GOT3 (cell line): ENCODE measurements at places on chromosomes 11 and 22.

GRCh38 chr22:49728570-49729271 lies 99.0 kb downstream of the BRD1 start:
- DNase-seq, result no peak

DNA sequence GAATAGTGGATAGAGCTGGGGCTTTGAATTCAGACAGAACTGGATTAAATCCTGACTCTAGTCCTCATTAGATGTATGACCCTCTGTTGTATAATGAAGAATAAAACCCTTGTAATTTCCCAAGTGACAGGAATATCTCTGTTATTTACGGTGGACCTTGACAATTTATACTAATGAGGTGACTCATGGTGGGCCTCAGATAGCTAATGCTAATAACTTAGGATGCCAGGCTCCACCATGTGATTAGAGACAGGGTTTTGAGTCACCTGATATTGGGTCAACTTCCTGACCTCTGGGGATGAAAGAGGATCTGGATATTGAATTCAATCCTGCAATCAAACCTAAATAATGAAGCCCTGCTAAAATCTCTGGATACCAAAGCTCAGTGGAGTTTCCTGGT lies 33.6 kb downstream of the OSBP start:
- no peak for DNase-seq

DNA sequence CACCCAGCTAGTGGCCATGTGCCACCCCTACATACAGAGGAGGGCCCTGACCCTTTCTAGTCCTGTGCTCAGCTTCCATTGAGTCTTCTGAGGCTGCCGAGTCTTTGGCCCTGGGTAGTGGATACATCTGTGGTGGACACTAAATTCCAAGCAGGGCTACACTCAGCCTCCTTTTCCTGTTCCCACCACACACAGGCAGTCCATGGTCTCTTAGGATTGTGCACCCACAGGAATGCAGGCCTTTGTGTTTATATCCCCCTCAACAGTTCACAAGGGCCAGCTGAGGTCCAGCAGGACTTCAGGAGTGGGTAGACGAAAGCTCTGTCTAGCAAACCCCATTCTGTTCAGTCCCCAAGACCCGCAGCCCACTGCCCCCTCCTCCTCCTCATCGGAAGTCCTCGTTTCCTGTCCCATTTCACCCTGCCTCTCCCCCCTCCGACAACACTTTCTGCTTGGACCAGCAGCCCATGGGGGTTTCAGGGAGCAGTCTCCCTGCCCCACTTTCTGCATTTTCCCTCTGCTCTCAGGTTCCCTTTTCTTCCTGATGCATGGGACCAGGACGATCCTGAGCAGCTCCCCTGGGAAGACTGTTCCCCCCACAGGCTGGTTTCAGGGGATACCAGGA lies 91.8 kb downstream of the SWAP70 start:
- no peak for DNase-seq

DNA sequence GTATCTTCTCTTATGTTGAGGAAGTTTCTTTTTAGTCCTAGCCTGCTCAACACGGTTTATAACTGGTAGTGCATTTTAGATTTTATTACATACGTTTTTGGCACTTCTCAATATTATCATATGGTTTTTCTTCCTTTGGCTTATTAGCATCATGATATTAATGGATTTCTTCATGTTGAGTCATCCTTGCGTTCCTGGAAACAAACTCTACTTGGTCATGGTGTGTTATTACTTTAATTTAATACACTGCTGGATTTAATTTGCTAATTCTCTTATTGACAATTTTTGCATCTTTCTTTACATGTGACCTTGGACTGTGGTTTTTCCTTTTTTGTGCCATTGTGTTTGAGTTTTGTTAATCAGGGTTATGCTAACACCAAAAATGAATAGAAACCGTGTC lies 20.5 kb downstream of the IGF2 start:
- DNase-seq, result no peak

GRCh38 chr11:97742717-97743116 lies 1278.0 kb upstream of the CNTN5 start:
- no peak for DNase-seq
